T-helper 17 cell (primary cell): ENCODE measurements at places on chromosomes 12 and 14.

DNA sequence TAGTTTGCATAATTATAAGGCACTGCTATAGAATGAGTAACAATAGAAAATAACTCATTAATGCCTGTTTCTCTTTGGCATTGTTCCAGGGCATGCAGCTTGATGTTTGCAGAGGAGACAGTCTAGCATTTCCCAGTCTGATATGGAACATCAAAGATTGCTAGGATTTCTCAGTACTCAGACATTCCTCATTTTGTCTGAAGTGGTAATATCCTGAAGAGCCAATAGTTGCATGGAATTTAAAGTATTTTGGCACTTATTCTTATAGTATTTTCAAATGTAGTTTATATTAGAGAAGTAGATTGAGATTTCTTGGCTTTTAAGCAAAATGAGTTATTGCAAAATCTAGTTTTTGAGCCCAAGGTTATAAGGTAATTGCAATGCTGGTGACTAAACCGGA lies 337.3 kb upstream of the E2F7 start:
- no peak for DNase-seq

GRCh38 chr12:132170637-132171292 lies 26.5 kb downstream of the NOC4L start:
- DNase-seq: no peak

GRCh38 chr14:75268633-75269550 lies 9.7 kb upstream of the FOS start:
- no peak for DNase-seq

GRCh38 chr12:94679554-94680195 lies 29.3 kb upstream of the TMCC3 start:
- DNase-seq: no peak

- no peak for DNase-seq
These were observed 83.3 kb upstream of the MED13L start for GRCh38 chr12:116360579-116361413.

GRCh38 chr12:67927324-67927723 lies 61.9 kb upstream of the IFNG-AS1 start:
- no peak for DNase-seq

GRCh38 chr14:35158951-35159653 lies 36.8 kb downstream of the PRORP start:
- no peak for DNase-seq

- no peak for DNase-seq
These were observed 114.0 kb downstream of the PLEKHA5 start for GRCh38 chr12:19243551-19243950.

DNA sequence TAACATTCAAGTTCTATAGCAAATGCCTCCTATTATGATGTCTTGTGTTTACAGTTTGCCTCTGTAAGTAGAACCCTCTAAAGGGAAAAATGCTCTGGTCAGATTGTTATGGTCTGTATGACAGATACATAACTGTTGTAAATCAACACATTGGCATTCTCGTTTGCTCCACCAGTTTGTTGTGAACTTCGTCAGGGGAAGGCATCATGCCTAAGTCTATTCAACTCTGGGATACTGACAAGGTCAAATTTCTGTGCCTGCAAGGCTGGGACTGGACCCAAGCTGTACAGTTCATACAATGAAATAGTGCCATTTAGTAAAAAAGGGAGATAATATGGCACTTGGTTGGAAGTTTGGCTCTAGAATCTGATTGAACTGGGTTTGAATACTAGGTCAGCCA lies 392.3 kb downstream of the RAD51B start:
- DNase-seq: no peak

DNA sequence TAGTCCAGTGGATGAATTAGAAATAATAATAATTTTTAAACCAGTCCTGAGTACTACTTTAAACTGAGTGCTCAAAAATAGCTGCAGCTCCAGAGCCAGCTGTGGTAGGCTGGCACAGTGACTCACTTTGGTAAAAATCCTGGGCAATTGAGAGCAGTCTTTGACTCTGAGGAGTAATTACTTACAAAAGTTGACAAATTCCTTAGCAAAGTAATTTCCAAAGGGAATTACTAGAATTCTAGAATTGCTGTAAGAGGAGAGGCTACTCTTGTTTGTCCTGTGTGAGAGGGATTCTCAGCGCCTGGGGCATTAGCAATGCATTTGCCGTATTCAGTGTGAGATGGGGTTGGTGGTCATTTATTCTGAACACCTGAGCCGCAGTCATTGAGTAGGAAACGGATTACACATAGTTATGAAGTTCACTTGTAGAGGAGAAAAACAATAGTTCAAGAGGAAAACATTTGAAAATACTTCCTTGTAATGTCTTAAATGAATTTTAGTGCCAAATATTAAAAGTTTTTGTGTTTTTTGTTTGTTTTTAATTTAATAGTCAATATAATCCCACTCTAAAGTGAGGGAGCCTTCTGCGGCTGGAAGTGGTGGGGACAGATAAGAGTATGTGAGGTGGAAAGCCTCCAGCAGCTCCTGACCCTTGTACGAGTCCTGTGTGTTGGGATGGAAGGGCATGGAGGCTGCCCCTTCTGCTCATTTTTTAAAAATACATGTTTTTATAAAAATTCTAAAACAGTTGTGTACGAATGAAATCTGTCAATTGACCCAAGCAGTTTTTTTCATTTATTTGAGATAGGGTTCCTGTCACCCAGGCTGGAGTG lies 41.9 kb downstream of the EID3 start:
- DNase-seq: no peak

GRCh38 chr12:70045036-70045435 lies 198.2 kb upstream of the CNOT2 start:
- DNase-seq: no peak

- DNase-seq: no peak
These were observed 37.2 kb upstream of the C14orf132 start for GRCh38 chr14:96001866-96002497.

DNA sequence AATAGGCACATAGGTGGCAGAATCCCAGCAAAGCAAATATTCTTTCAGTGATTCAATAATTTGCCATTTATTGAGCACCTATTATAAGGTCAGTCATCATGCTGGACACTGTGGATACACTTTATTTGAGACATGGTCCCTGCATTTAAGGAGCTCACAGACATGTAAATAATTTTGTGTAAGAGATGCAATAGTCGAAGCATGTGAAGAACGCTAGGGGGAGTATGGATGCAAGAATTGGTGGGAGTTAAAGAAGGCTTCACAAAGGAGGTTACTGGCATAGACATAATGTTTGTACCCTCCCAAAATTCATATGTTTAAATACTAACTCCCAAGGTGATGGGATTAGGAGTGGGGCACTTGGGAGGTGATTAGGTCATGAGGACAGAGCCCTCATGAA lies 260.6 kb upstream of the GARIN6 start:
- DNase-seq: no peak

DNA sequence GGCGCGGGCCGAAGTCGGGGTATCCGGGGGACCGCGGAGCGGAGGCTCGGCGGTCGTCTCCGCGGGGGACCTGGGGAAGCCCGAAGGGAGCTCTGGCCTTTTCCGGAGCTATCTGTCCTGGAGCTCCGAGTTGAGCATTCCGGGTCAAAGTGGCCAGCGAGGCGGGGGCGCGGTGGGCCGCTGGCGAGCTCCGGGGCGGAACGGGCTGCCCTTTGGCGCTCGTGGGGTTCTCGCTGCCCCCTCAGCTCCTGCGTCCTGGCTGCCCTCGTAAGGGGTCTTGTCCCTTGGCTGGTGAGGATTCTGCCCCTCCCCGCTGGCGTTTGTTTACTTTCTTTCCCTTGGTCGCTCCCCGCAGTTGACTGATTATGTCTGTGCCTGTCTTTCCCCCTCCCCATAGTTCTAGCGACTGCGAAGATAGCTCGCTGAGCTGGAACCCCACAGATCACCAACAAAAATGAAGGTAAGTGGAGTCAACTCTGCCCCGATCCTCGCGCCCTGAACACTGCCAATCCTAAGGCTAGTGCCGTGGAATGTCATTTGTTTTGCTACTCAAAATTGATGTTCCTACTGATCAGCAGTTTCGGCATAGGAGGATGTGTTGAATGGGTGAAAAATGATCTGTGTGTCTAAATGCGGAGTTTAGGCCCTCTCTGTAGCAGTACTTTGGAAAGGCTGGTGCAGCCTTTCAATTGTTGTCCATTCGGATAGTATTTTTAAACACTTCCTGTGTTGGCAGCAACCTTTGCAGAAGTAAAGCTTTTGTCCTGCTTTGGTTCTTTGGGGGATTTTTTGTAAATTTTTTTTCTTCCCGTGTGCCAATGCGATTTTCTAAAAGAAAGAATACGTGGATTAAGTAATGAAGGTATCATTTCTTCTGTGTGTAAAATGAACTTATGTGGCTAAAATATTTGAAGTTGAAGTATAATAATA lies 1.3 kb downstream of the ARID4A start:
- DNase-seq: no peak

DNA sequence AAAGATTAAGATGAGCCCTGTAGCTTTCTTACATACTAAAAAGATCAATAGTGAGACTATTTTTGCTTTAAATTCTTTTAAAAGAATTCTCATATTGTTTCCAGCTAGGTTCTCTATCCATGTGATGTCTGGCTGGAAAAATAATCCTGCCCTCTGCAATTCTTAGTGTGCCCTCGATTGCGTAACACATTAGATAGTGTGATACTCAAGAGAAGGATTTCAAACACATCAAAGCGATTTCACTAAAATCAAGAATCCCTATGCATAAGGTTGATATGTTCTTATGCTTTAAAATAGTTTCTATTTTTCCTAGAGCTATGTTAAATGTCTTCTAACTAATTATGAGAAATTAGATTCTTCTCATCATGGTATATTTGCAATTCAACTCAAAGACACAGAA lies 127.3 kb upstream of the PLEKHA5 start:
- no peak for DNase-seq

GRCh38 chr12:2168808-2169207 lies 116.0 kb downstream of the CACNA1C start:
- DNase-seq: no peak

- no peak for DNase-seq
These were observed 304.2 kb downstream of the AKAP6 start for GRCh38 chr14:32633224-32633859.

- no peak for DNase-seq
These were observed 1.5 kb downstream of the DIO3 start for GRCh38 chr14:101562659-101563351.

DNA sequence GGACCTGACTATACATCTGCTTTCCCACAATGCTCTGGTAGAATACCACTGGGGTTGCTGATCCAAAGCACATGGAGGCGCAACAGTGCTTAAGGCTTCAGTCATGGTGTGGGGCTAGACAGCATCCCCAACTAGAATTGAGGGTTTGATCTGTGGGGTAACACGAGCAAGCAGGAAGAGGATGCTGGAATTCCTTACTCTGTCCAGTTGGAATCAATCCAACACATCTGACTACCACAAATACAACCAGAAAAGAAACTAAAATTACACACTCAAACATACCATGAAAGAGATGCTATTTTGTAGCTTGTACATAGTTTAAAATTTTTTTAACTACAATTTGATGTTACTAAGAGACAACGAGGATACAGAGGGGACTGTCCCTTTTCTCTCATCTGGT lies 40.4 kb upstream of the GTF2A1 start:
- no peak for DNase-seq

DNA sequence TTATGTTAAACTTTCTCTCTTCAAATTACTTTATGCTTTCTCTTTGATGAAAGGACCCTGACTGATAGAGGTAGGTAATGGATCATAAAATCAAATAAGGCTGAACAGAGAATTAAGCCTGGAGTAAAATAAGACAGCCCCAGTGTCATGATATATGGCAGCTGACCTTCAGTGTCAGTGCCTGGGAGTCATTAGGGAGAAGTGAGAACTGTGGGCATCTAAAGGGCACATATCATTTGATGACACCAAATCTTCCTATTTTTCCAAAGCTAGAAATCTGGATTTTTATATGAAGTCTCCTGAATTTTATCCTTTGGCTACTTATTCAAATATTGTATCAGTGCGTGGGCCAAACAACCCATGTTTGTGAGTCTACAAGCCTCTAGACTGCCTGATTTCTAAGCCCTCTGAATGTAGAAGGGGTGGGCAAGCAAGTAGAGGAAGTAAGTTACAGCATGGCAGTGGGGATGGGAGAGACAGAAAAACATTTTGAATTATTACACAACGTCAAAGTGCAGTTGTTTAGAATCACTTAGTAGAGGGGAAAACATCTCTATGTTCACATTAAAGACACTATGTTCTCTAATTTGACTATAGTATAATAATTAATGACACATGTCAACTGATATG lies 10.0 kb downstream of the SLC39A9 start:
- DNase-seq: no peak

- no peak for DNase-seq
These were observed 239.2 kb upstream of the CPNE8 start for GRCh38 chr12:39144613-39145061.

DNA sequence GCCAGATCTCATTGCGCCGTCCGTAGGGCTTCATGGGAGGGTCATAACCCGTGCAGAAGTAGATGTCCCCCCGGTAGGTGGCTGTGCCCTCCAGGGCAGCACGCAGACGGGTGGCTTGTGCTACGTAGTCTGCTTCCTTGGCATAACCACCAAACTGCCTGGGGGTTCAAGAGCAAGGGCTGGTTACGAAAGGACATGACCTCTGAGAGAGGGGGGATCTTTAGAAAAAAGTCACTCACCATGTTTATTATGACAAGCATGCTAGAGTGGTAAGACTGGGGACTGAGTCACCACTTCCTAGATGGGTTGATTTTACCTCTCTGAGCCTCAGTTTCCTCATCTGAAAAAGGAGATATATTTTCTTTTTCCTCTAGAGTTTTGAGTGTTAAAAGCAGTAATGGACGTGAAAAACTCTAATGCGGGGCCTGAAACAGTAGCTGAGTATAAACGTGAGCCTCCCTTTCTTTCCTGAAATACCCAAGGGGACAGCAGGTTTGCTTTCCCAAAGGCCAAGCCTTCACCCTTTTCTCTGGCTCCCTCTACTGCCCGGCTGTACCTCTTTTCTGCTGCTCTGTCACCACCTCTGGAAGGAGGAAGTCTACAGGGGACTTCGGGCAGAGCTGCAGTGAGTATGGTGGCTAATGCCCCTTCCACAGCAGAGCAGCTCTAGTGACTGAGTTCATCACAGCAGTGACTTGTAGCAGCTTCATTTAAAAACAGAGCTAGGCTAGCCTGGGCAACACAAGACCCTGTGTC lies 23.5 kb upstream of the GPRC5D start:
- no peak for DNase-seq

GRCh38 chr12:56034586-56035332 lies 7.0 kb upstream of the RPS26 start:
- no peak for DNase-seq

- DNase-seq: no peak
These were observed 284.3 kb downstream of the KSR2 start for GRCh38 chr12:117684471-117684870.
